Cardiac muscle cell (in vitro differentiated cells and primary cell): ENCODE measurements at places on chromosomes 6 and 20.

DNA sequence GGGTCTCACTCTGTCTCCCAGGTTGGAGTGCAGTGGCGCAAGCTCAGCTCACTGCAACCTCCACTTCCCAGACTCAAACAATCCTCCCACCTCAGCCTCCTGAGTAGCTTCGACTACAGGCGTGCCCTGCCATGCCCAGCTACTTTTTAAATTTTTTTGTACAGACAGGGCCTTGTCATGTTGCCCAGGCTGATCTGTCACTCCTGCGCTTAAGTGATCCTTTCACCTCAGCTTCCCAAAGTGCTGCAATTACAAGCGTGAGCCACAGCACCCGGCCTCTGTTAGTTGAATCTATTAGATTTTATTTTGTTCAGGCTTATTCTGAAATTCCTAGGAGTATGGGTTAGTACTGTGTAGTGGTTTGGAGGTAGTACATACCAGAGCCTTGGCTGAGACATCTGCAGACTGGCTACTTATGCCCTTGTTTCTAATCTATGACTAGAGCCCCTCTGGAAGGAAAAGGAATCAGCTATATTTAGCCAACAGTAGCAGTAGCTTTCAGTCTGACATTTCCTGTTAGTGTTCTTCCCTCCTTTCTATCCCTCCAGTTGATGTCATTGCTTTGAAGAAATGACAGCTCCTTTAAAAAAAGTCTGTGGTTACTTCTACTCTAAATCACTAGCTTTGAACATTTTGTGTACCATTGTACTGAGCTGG lies 74.4 kb downstream of the ITCH start:
- peak; percentile 78 for DNase-seq

DNA sequence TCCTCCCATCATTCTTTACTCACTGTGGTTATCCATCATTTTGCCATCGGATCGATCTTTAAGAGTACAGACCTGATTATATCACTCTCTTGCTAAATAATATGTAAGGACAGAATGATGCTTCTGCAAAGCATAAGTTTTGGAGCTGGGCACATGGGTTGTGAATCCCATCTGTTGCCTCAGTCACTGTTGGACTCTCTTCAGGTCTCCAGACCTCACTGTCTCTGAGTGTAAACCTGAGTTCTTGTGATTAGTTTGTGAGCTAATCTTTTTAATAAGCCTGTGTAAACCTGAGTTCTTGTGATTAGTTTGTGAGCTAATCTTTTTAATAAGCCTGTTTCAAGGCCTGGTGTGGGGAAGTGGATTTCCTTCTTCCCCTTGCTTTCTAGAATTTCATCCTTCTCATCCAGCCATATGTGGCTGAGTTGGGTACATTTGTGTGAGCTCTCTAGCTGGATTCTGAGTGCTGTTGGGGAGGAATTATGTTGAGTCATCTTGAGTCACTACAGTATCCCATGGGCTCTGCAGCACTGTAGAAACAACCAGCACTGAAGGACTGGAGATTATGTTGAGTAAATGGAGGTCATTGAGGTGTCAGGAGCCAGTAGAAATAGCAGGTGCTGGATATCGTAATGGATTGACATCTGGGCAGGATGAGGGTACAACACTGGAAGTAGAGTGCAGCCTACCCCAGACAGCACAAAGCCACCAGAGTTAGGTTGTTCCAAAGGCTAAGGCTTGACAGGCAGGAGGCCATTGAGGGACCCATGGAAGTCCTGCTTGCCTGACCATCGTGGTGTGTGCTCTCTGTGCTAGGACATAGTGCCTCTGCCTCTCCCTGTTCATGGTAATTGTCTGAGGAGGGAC lies 52.4 kb downstream of the SCAND1 start:
- DNase-seq: peak; percentile 40

DNA sequence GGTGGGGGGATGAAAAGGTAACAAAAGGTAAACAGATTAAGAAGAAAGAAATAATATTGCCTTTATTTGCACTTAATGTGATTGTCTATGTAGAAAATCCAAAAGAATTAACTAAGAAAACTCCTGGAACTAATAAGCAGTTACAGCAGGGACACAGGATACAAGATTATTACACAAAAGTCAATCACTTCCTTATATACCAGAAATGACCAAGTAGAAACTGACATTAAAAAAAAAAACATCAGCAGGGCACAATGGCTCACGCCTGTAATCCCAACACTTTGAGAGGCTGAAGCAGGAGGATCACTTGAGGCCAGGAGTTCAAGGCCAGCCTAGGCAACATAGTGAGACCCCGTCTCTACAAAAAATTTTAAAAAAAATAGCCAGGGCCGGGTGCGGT lies 123.2 kb upstream of the RIPOR2 start:
- DNase-seq: no peak

GRCh38 chr6:169959136-169960002 lies 207.9 kb downstream of the ERMARD start:
- no peak for DNase-seq

GRCh38 chr6:46323312-46323965 lies 152.7 kb upstream of the ENPP5 start:
- no peak for DNase-seq

DNA sequence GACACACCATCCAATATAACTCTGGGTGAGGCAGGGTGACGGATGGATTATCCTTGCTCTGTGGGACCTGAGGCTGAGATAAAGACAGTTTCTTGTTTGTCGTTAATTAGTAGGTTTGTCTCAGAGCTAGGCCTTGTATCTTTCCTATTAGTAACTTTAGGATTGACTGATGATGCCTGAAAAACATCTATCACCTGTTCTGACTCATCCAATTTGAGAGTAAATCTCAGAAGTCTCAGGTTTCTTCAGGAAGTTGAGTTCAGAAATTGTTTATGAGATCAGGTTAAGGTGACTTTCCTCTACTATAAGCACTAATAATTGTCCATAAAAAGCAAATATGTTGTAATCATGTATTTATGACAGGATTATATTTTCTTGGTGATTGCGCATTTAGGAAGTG lies 129.5 kb upstream of the SUPT3H start:
- no peak for DNase-seq

DNA sequence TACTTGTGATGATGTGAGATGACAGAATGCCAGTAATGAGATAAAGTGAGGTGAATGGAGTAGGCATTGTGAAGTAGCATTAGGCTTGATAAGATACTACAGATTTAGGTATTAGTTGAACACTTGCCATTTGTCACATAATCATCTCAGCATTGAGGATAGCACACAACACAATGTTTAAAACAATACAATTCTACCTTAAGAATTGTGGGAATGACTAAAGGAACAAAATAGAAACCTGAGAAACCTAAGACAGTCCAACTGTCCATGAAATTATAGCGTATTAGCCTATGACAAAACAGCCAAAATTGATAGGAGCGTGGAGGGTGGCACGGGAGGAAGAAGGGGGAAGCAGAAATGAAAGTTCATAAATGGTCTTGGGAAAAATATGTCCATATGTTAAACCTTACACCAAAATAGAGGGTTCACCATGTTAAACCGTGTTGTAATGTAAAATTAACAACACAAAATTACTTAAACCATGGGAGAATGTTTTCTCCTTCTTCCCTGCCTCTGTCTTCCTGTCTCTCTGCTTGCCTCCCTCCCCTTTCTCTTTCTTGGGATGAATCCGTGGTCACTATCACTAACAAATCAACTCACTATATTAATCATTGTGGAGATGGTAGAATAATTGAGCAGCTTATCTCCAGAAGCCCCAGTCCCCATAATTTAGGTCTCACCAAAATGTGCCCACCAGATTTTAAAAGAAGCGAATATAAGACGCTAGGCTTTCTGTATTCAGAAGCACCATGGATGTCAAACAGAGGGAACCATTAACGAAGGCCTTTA lies 33.0 kb upstream of the HFE start:
- no peak for DNase-seq

DNA sequence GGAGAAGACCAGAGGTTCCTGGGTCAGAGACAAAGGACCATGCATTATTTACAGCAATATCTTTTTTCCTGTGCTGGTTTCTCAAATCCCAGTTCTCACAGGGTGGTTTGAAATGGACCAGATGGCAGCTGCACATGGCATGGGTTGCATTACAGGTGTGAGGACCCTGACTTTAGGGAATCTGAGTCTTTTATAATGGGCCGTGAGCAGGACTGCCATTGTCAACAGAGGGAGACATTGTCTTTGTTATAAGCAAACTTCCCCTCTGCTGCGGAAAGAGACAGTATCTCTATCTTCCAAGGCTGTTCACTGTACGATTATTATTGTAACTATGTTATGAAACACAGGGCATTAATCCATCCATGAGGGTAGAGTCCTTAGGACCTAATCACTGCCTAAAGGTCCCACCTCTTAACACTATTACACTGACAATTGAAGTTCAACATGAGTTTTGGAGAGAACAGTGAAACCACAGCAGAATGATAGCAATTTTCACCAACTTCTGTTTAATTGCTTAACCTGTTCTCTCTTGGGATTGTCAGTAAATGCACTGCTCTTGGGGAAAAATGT lies 156.1 kb upstream of the AGPAT4 start:
- DNase-seq: peak; percentile 67

DNA sequence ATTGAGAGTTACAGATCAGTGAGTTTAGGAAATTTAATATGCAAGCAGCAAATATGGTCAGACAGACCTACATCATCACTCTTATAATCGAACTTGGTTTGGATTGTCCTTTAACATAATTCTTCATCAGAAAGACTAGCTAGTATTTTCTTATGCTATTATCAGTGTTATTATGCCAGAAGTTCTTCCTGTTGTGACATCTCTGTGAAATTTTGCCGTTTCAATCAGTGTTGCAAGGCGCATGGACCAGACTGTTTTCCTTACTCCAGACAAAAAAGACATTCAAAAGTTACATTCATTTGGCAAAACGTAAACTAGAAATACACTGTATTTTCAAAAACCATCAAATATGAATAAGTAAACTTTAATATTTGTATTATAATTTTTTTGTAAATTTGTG lies 5.7 kb upstream of the TENT5A start:
- DNase-seq: peak; percentile 74

- DNase-seq: no peak
Observed at GRCh38 chr6:161479376-161479775, 205.5 kb upstream of the AGPAT4 start.

DNA sequence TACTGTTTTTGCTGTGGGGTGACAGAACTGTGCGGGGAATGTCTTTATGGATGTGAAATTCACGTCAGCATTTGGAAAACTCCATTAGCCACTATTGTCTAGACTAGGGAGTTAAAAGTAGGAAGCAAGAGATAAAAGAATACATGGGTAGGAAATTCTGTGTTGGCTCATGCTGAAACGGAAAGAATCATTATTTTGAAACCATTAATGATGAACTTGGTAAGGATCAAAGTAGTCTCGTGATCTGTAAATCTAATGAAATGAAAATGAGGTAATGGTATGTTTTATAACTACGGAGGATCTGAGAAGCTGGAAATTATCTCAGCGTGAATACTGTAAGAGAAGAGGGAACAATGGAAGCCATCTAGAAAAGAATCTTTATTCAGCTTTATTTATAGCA lies 11.1 kb upstream of the CD40 start:
- no peak for DNase-seq

DNA sequence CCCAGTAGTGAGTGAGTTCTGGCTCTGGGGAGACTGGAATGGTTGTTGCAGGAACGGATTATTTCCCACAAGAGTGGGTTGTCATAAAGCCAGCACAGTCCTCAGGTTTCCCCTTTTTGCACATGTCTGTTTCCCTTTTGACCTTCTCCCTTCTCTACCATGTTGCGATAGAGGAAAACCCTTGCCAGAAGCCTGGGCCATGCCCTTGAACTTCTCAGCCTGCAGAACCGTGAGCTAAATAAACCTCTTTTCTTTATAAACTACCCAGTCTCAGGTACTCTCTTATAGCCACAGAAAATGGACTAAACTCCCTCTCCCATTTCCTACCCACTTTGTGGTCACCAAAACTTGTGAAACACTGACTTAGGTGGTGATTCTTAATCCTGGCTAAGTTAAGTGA lies 7.2 kb upstream of the PPP1R16B start:
- no peak for DNase-seq

DNA sequence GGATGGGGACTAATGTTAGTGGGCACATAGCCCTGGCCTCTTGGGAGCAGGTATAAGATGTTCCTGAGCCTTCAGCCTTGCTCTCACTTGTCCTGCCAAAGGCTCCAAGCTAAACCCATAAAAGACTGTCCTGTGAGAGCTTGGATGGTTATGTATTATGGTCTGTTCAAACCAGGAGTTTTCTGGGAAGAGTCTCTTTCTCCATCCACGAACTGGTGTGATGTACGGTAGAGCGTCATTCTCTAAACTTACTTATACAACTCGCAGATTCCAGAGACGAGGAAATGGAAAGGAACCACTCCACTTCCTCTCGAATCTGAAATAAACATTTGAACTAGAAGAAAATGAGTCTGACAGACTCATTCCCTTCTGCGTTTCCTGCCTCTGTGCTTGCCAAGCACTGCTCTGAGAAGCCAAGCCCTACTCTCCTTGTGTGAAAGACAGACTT lies 5.3 kb downstream of the SOBP start:
- peak; percentile 73 for DNase-seq

DNA sequence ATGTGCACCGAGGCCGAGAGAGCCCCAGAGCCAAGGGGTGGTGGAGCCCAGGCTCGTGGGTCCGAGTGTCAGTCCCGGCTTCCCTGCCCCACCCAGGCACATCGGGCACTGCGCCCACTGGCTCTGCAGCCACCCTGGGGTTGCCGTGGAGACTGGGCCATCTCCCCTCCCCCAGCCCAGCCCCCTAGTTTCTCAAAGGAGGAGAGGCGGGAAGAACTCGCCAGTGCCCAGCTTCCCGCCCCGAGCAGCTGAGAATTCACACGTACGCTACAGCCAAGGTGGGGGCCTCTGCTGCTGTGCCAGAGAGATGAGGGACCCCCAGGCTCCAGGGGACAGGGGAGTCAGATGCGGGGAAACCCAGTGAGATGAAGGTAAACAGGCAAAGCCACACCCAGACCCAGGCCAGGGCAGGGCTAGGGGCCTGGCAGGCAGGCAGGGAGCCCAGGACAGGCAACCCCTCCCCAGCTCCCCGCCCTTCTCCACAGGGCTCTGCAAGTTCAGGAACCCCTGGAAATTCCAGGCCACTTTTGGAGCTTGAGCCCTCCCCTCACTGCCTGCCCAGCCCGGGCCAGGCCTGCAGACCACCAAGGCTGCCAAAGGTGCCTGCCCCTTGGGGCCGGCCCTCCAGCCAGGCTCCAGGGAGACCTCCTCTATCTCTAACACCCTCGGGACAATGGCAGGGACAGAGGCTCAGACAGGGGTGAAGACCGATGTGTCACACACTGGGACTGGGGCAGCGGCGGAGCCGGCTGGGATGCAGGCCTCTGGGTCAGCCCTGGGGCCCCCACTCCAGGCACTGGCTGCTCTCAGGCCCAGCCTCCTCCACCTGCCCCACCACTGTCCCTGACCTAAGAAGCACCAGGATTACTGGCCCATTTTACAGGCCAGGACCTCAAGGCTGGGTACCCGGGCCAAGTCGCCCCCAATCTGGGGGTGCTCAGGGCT lies 6.0 kb downstream of the LAMA5 start:
- DNase-seq: no peak

DNA sequence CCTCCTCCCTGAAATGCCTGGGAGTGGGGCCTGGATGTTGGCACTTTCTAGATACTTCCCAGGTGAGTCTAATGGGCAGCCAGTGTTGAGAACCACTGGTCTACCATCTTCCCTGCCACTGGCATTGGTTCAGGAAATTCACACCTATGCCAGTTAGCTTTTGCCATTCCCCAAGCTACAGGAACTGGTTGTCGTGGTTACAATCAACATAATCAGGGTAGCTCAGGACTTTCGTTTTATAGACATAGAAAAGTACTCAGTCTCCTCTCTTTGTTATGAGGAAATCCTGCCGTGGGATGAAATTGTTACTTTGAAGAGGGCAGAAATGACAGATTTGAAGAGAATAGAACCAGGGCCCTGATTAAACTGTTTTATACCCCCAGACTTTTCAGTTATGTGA lies 127.9 kb upstream of the FOXO3 start:
- DNase-seq: no peak

- DNase-seq: no peak
Observed at GRCh38 chr20:1688886-1689538, 31.4 kb upstream of the SIRPG start.
